ENCODE measurements at places on chromosomes 3 and 15. TPM values are rescaled to one million over a fixed set of nuclear protein-coding genes. Genes with fewer than 3 reads are reported as not detected.
A peak's percentile ranks its signal among the peaks of the same experiment; 100 is the strongest.

The FEZF2 gene
- not detected for polyA plus RNA-seq

The CD96 gene
- polyA plus RNA-seq: 0.18 TPM

The FAM107A gene
- 0.05 TPM for polyA plus RNA-seq

The ACKR4 gene
- polyA plus RNA-seq: 26.7 TPM

The AGBL1 gene
- polyA plus RNA-seq: not detected

The GOLGA8Q gene
- 0.50 TPM for polyA plus RNA-seq

The BUB1B gene
- polyA plus RNA-seq: 16.6 TPM

The MCF2L2 gene
- polyA plus RNA-seq: 0.05 TPM

The PLSCR2 gene
- polyA plus RNA-seq: not detected

The ERICH6 gene
- polyA plus RNA-seq: not detected

The NMB gene
- polyA plus RNA-seq: 4.3 TPM

DNA sequence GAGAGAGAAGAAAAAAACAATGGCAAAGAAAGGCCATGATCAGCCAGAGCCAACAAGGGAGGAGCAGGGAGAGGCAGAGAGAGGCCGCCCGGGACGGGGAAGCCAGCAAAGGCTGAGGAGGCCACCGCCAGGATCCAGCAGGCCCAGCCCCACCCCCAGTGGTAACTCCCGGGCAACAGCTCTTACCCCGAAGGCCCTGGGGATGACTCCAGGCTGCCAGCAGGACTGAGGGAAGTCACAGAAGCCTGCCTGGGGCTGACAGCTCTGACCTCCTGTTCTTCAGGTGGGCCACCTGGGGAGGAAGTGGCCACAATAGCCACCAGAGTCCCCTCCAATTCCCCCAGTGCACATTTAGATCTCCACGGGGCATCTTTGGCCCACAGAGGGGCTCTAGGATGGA lies 184.3 kb upstream of the LINGO1 start:
- no peak for DNase-seq

DNA sequence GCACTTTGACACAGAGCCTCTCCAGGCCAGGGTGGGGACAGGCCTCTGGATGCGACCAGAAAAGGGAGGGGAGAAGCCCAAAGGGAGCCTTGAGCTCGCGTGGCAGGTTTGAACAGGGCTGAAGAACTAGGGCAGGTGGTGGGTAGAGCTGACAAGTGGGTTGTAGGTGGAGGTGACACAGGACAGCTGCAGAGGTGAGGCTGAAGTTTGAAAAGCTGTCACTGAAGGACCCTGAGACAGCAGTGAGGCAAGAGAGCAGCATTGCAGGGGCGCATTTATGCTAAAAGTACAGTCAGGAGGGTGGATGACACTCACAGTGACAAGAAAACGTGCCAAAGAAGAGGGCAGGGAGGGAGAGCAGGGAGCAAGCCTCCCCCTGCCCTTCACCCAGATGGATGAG lies 21.8 kb upstream of the EPB42 start:
- no peak for DNase-seq

GRCh38 chr15:90184119-90184785 lies 16.9 kb upstream of the SEMA4B start:
- peak; percentile 30 for DNase-seq

GRCh38 chr15:69398491-69398891 lies 15.7 kb upstream of the KIF23 start:
- DNase-seq: no peak

GRCh38 chr3:127578168-127578567 lies 12.4 kb downstream of the TPRA1 start:
- no peak for DNase-seq

GRCh38 chr15:82039871-82040270 lies 5.9 kb downstream of the MEX3B start:
- DNase-seq: no peak

DNA sequence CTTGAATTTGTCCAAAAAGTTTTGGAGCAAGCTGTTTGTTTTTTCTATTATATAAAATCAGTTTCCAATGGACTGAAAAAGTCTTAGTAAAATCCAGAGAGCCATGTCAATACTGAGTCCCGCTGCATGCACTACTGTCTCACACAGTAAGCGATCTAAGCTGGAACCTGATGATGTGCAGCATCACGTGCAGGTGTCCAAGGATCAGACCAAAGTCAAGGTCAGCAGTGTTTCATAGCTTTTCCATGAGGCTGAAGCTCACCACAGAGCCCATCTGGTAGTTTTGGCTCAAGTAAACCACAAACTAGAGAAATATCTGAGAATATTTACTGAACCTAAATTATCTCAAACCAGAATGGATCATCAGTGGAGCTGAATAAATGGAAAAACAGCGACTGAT lies 784.0 kb upstream of the SEMA6D start:
- DNase-seq: no peak

DNA sequence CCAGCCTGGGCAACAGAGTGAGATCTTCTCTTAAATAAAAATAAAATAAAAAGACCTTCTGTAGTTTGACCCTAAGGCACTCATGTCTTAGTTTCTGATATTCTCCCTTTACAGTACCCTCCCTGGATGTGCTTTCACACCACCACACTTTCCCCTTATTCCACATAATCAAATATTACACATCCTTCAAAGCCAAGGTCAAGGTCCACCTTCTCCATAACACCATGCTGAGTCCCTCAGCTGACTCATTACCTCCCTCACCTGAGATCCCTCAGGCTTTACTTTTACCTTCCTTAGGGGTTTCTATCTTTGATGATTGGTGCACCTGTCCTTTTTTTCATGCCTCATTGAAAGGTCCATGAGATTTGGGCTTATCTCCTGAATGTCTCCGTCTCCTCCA lies 25.5 kb upstream of the MNS1 start:
- no peak for DNase-seq

DNA sequence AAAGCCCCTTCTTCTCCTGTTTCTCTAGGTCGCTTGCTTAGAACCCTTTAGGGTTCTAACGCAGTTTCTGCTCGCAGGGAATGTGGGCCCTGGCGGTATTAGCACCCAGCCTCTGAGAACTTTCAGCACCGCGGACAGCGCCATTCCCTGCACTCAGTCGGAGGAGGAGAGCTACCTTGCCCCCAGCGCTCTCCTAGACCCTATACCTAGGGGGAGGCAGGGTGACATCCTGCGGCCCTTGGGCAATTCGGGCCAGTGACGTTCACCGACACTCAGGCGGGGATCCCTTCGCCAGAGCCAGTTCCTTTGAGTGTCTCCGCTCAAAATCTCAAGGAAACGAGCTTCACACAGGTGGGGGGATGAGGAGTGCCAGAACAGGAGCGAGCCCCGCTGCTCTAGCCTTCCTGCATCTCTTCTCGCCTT lies 1.3 kb downstream of the SLC7A14 start:
- no peak for DNase-seq

- DNase-seq: no peak
These were observed 120.7 kb downstream of the MBNL1 start for GRCh38 chr3:152389316-152389934.

GRCh38 chr3:158847885-158848284 lies 46.0 kb downstream of the MFSD1 start:
- no peak for DNase-seq

DNA sequence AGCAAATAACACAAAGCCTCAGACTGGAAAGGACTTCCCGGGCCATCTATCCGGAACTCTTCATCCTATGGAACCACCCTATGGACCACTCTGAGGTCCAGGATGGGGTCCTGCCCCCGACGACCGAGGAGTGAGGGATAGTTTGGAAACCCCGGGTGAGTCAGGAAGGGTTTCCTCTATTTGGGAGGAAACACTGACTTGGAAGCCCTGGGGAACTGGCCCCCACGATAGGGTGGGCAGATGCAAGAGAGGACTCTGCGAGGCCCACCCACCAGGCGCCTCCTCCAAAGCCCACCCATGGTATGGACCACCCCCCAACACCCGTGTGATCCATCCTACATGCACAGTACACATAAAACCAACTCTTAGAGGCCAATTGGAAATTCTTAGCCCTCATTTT lies 69.4 kb downstream of the CPN2 start:
- DNase-seq: no peak

- DNase-seq: no peak
These were observed 284.4 kb downstream of the KCNH8 start for GRCh38 chr3:19432669-19433068.

DNA sequence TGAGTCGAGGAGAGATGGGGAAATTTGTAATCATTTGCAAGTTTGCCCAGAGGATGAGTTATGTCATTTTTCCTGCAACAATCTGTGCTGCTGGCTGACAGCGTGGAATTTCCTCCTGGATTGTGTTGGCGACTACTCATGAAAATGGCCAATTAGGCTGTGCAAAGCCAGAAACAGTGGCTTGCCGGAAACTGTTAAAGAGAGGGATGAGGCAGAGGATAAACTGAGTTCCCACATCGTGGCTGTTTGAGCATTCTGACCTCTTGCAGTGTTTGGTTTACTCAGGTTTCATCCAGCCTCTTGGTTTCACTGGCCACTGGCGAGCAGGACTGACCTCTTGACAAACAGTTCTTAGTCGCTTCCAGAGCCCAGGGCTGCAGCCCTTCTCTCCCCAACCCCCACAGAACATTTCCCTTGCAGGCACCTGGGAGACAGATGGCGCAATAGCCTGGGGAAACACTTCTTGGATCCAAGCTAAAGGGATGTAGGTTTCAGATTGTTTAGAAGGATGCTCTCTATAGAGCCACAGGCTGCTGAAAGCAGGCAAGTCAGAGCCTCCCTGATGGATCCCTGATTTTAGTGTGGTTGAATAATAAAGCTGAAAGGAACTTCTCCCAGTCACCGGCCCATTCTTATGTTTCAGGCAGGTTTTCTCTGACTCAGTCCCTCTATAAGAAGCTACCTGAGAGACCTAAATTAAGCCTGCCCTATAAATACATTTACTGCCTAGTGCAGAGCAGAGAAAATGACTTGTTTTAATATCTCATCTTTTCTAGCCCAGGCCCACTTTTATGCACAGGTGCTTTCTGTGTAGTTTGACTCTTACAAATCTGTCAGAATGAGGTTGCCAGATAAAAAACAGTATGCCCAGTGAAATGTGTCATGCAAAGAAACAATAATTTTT lies 92.8 kb upstream of the UBE2E1 start:
- DNase-seq: peak; percentile 77

DNA sequence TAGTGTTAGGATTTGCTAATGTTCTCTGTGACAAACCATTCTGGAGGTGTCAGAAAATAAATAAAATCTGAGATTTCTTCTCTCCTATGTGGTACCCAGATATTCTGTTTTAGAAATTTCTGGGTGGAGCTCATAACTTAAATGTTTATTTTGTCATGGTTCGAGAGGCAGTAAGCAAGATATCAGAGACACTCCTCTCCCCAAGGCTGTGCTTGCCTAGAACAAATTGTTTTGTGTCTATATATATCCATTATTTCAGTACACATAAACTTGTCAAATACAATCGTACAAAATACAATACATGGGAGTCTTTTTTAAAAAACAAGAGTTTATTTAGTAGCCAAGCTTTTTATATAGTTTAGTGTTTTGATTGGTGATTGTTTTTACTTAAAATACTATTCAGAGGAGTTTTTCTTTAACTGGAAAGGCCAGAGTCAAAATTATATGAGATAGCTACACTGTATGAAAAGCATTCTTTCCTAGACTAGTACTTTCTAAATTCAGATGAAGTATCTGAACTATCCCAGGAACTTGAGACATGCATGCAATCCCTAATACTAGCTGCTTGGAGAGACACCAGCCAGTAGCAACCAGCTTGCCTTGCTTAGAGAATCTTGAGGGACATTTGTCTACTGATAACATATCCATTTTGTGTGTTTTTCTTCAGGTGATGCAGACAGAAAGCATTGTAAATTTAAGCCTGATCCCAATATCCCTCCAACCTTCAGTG lies 4.7 kb downstream of the EXOG start:
- no peak for DNase-seq

- DNase-seq: no peak
These were observed 4.5 kb downstream of the SOX14 start for GRCh38 chr3:137768361-137769321.

DNA sequence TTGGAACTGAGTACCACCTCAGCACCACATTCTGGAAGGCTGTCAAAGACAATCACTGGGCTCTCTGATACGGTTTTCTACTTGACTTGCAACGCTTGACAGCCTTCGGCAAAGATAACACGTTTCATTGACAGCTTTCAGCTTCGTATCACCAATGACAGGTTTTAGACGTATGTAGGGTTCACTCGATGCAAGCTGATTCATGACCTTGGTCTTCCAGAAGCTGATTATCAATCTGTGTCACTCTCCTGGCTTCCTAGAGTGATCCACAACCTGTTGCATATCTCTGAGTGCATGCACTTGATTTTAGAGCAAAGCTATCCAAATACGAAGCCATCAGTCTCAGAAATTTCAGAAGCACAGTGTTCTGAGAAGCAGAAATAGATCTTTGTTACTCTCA lies 381.6 kb downstream of the FEZF2 start:
- DNase-seq: no peak

DNA sequence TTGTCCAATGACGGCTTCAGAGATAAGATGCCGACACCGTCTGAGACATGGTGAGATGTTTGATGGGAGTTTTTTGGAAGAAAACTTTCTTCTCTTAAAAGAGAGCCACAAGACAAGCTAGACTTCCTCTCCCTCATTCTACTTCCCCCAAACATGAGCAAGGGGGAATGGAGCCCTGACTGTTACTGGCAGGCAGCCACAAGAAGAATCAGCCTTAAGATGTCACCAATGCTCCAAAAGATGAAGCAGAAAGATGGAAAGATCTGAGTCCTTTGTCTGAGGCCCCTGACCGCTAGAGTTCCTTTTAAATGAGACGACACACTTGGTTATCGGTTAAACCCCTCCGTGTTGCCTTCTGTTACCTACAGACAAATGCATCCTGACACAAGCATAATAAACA lies 108.7 kb downstream of the ST8SIA2 start:
- no peak for DNase-seq

GRCh38 chr3:119677641-119677934 lies 382 bp upstream of the COX17 start:
- DNase-seq: no peak

GRCh38 chr15:57827971-57828370 lies 121.5 kb downstream of the POLR2M start:
- no peak for DNase-seq

- DNase-seq: no peak
These were observed 89.0 kb upstream of the PFN2 start for GRCh38 chr3:150059729-150060128.

DNA sequence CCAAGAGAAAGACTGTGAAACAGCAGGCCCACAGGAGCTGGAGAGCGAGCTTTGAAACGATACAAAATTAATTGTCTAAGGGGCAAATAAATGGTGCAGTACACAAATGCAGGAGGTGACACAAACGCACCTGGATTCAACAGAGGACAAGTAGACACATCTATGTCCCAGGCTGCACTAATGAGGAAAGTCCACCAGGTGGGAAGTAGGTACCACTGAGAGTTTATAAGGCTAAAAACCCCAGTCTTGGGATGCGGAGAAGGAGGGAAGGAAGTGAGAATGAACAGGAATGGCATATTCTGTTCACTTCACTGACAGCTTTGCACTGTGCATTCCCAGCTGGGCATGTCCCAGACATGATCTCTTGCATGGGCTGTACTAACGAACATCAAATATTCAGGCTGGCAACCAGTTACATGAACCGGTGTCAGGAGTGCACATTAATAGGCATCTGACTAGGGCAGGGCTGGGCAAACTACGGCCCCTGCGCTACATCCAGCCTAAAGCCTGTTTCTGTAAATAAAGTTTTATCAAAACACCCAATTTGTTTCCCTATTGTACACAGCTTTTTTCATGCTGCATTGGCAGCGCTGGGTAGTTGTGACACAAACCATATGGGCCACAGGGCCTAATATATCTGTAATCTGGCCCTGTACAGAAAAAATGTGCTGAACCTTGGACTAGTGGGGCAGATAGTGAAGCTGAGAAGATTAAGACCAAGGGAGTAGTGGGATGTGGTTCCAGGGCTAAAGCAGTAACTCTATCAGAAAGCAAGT lies 107.0 kb downstream of the IGF2BP2 start:
- no peak for DNase-seq

Data from BJ (cell line).